Subcutaneous preadipocyte (primary cell): ENCODE measurements at places on chromosomes 1 and 21. TPM values are rescaled to one million over a fixed set of nuclear protein-coding genes. Genes with fewer than 3 reads are reported as not detected.

Gene OVAAL
- not detected in 2 replicates for total RNA-seq

Gene MYOG
- total RNA-seq: not detected in 2 replicates

Gene SPATA46
- total RNA-seq: not detected in 2 replicates

Gene SHE
- total RNA-seq: under 0.01 TPM in 1 of 2 replicates, not detected in the other

Gene CELA3B
- total RNA-seq: not detected in 2 replicates

Gene DPYD
- total RNA-seq: 51.4 and 76.4 TPM in 2 replicates
